Pulmonary artery endothelial cell (primary cell): ENCODE measurements at places on chromosomes 12 and 14.

GRCh38 chr14:32259368-32260013, 56.4 kb upstream of the RNU6-8 start:
- peak; percentile 20 for DNase-seq

GRCh38 chr14:95835121-95835730, 41.4 kb upstream of the TUNAR start:
- DNase-seq = no peak

DNA sequence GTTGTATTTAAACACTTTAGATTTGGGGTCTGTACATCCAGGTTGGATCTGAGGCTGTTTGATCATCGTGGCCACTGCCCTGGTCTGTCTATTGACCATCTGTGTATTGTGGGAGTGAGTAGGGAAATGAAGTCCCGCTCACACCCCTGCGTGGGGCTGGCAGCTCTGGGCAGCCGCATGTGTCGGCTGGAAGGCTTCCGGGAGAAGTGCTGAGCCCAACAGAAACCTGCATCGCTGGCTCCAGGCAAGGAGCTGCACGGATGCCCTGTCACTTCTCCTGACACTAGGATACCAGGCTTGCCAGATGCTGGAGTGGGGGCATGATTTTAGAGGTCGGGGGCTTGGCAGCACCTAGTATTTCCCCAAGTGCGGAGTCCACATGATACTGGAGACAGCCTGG, 93.6 kb downstream of the PHETA1 start:
- DNase-seq = no peak

DNA sequence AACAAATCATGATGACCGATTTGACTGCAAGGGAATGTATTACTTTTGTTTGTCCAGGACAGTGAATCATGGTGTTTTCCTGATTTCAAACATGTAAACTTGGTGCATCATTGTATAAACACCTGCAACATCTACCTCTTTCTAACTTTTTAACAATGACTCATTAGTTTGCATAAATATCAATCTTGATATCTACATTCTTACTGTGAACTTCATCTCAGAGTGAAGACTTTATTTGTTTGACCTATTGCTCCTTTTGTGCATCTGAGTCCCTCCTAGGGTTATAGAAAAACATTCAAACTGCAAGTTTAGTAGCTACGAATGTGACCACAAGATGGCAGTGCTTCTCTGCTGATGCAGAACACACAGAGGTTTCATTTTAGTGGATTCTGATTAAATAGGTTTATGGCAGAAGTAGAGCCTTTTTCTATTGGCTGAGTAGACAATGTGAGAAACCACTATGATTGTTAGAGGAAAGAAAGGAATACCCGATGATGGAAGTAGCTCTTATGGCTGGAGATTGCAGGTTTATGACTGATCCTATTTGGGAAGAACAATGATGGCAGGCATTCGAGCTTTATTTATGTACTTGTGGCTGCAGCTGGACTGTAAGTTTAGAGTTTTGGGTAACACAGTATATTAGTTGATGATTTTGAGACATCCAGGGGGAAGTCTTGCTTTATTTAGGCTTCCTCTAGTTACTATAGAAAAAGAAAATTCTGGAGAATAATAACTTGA, 244.2 kb upstream of the OR4E1 start:
- peak; percentile 74 for DNase-seq

DNA sequence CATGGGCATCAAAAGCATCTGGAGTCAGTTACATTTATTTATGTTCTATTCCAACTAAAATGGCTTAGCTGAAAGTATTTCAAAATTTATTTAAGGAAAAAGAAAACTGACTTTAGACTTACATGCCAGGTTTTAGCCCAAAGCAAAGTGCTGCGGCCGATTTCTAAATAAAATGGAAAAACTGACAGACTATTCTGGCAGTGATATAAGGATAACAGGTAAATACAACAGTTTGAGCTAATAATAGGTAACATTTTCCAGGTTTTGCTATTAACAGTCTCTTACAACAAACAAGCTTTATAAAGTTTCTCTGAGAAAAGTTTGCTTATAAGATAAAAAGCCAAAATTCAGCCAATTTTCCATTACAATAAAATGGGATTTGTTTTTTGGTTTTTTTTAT, 937.2 kb upstream of the FLRT2 start:
- DNase-seq = no peak

- no peak for DNase-seq
These were observed 239.5 kb downstream of the GXYLT1 start for GRCh38 chr12:41905073-41905758.

- DNase-seq = no peak
These were observed 393.6 kb downstream of the DPF3 start for GRCh38 chr14:72500234-72500838.

- no peak for DNase-seq
These were observed 37.5 kb downstream of the ACACB start for GRCh38 chr12:109153821-109154441.
